HEK293T (cell line): ENCODE measurements at places on chromosomes 2 and 18.

DNA sequence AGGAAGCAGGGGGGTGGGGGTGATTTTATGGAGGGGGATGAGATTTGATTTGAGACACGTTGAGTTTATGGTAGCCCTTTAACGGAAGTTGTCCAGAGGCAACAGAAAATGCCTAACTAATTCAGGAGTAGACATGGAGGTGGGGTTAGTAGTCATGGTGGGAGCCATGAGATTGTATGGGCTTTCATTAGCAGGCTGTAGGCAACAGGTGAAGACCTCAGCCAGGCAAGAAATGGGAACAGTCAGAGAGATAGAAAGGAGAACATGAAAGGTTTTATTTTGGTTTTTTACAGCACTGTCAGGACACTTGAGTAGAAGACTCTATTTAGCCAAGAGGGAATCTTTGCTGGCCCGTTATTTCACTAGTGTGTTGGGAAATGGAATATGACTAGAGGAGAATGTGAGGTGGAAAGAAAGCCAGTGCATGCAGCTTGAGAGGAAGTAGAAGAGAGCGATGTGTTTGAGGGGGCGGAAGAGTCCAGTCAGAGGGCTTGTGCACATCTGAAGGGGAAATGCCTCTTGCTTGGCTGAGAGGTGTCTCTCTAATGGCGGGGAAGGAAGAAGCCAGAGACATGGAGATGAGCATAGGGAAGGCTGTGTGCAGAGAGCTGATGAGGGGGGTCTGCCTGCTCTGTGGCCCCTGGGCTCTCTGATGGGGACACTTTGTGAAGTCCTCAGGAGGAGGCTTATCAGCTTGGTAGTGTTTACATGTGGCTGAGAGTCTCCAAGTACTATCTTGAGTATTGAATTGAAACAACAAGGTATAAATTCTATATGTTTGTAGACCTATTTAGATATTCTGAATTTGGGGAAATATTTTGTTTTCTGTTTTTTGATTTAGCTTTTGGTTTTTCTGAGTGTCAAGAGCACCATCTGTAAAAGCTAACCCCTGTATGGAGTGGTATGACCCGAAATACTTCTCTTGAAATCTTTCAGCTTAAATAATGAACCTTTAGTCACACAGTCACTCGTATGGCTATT lies 66.9 kb upstream of the ITM2C start:
- DNase-seq, result no peak

GRCh38 chr2:134324947-134325346 lies 71.1 kb downstream of the MGAT5 start:
- no peak for DNase-seq

- DNase-seq, result no peak
These were observed 692.6 kb downstream of the ERBB4 start for GRCh38 chr2:211846036-211846400.

GRCh38 chr2:15385184-15385583 lies 175.9 kb downstream of the NBAS start:
- no peak for DNase-seq

GRCh38 chr2:5562426-5562825 lies 129.8 kb upstream of the SOX11 start:
- no peak for DNase-seq

DNA sequence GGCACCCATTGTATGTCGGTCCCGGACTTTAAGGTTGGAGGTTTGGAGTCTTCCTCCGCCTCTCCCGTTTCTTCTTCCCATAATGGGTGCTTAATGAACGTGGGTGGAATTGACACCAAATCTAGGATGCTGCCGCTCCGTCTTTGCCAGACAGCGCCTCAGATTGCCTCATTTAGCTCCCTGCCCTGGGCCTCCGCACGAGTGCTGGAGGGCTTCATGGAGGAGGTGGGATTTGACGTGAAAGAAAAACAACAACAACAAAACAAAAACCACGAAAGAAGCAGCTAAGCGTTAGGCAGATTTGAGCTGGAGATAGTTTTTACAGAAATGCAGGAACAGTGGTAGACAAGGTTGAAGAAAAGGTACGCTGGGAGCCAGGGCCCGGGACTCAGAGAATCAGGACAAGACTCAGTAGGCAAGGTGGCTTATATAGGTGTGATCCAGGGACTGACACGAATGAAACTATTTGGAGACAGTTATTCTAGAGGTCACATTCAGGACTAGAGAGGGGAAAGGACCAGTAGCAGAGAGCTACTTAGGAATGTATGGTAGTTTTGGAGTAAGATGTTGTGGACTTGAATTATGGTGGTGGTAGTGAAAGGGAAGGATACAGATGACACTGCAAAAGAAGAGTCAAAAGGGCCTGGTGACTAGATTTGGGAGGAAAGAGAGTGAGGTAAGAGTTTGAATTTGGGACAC lies 605 bp downstream of the ZNF2 start:
- DNase-seq, result no peak

- no peak for DNase-seq
These were observed 235.5 kb upstream of the SIX3 start for GRCh38 chr2:44705876-44706480.

DNA sequence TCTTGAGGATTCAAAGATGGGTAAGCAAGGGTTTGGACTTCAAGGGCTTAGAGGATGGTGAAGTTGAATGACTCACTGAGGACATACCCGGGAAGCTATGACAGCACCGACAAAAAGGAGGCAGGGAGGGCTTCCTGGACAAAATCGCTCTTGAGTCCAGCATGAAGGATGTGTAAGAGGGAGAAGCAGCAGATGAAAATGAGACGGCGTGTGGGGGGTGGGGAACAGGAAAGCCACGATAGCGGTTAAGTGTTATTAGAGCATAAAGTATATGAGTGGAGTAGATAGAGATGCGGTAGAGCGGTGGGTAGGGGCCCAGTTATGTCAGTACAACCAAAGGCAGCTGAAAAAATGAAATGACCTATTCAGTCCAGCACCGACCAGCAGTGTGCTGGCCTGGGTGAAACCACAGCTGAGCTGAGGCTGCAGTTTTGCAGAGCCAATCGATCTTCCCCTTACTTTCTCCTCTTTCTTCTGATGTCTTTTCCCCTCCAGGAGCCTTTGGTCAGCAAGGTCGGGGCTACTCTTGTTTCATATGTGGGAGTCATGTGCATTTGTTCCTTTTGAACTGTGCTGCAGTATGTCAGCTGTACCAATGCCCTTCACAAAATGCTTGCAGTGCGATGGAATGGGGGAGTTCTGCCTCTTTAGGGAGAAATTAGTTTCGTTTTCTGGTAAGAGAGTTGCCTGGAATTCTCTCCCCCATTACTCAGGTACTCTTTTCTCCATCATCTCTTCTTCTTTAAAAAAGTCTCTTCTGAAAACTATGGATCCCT lies 2.0 kb upstream of the THUMPD2 start:
- DNase-seq, result peak; percentile 9

GRCh38 chr2:8116661-8117060 lies 565.2 kb upstream of the ID2 start:
- DNase-seq, result no peak

DNA sequence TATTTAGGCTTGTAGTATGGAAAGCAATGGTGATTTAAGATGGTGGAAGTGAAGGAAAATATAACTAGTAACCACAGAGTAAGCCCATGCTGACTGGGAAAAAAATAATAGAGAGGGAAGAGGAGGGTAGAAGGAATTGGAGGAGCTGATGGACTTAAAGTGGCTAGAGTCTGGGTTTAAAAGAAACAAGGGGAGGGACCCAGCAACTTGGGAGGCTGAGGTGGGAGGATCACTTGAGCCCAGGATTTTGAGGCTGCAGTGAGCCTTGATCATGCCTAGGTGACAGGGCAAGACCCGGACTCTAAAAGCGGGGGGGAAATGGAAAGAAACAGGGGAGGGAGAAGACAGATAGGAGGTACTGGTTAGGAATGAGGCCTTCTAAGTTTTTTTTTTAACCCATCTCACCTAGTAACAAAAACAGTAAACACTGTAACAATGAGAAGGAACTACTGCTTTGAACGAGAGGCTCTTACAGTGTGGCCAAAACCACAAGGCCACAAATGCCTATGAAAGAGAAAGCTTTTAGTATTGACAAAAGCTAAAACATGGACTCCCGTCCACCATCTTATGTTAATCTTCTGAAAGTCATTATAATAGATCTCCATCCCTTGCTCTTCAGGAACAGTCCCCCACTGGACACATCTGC lies 26.6 kb downstream of the METTL8 start:
- DNase-seq, result no peak
